Progenitor cell of endocrine pancreas (in vitro differentiated cells): ENCODE measurements at places on chromosomes 7 and 10.

DNA sequence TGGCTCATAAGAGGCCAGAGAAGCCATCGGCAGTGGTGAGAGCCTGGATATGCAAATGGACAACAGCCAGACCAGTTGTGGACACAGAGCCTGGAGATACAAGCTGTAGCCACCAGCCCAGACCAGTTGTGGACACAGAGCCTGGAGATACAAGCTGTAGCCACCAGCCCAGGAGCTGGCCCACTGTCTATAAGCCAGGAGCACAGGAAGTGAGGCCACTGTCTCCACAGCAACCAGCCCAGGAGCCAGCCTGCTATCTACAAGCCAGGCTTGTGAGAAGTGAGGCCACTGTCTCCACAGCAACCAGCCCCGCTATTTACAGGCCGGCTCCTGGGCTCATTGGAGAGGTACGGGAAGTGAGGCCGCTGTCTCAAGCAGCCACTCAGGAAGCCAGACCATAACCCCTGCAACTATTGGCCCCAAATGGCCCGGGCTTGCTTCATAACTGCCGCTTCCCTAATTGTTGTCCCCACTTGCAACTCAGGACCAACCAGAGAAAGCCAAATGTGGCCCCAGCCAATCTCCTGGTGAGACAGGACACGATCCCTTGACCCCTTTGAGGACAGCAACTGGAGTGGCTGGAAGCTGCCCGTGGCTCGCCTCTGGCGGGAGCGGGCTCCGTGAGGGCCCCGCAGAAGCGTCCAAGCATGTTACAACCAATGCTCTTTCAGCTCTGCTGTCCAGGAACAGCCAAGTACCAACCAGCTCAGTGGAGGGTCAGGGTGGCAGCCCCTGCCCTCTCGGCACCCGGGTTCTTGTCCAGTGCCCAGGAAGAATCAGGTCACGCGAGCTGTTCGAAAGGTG, 44.1 kb upstream of the CNPY1 start:
- no peak for DNase-seq

- DNase-seq = no peak
Measured at GRCh38 chr10:60417901-60418300, 28.2 kb upstream of the ANK3 start.

DNA sequence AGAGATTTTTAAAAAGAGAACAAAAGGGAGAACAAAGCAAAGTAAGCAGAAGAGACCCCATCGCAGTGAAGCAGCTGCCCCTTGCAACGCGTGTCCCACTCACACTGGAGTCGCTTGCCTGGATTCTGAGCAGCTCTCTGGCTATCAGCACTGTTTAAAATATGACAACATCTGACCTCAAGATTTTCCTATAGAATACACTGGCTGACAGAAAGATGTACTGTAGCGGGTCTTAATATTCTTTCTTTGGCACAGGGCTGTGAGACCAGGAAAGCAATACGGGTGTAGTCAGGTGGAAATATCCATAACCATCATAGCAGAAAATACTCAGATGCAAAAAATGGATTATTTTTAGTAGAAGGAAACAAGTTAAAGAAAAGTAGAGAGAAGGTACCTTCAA, 125.7 kb upstream of the TNS3 start:
- DNase-seq = no peak

GRCh38 chr7:95324431-95324830, at the start of gene PON1:
Gene PON1 (minus strand): TSS chr7:95324532. CDS start chr7:95324475, 57 bp downstream.
- DNase-seq = peak; percentile 14

DNA sequence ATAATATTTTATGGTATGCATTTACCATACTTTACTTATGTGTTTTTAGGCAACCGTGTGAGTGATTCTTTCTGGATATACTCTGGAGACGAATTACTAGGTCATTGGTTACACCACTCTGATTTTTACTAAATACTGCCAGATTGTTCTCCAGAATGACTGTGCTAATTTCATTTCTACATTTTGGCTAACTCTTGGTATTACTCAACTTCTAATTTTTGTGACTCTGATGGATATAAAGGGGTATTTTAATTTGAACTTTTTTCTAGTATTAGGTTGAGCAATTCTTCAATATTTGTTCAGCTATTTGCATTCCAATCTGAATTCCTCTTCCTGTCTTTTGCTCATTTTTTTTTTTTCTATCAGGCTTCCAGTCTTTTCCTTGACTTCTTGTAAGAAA, 223.6 kb downstream of the MDFIC start:
- no peak for DNase-seq

DNA sequence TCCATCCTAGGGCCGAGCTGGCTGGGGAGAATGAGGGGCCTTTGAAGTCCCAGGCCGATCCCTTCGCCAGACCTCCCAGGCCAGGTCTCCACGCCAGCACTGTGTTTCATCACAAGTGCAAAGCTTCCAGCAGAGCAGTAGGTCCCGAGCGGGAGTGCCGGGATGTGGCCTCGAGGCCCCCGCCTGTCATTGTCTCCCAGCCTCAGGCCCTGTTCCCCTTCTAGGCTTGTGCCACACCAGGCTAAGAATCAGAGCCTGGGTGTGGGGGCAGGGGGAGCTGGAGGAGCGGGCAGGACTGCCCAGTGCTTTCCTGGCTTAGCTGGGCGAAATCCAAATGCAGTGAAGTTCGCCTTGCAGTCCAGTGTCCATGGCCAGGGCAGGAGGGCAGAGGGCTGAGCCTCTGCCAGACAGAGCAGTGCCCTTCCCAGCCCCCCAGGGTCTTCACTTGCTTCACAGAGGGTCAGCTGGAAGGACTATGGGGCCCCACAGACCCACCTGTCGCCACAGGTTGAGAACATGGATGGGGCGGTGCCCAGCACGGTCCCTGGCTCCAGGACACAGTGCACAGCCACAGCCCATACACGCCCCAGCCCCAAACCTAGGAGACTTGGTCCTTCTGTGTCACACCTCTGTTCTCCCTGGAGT, 20.2 kb upstream of the PFKFB3 start:
- DNase-seq = no peak

- DNase-seq = no peak
Measured at GRCh38 chr10:17993361-17993760, 41.6 kb downstream of the SLC39A12 start.

GRCh38 chr10:19247843-19248242, 199.2 kb downstream of the MALRD1 start:
- no peak for DNase-seq

GRCh38 chr7:19107356-19108146, 9.9 kb downstream of the TWIST1 start:
- DNase-seq = no peak

DNA sequence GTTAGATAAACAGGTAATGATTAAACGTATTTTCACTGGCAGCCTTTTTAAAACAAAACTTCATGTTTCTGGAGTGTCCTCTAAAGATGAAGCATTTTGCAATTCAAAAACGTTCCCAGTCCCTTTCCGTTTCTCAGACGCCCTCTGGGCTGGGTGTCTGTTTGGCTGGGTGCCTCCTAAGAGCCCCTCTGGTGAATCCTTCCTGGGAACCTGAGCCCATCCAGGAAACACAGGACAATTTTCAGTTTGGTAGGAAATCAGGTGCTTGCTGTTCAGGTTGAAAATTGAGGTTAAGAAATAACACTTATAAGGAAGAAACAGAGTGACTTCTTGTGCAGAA, 76.7 kb downstream of the CHN2 start:
- DNase-seq = no peak

- no peak for DNase-seq
Measured at GRCh38 chr7:33685981-33686683, 219.2 kb upstream of the BMPER start.

DNA sequence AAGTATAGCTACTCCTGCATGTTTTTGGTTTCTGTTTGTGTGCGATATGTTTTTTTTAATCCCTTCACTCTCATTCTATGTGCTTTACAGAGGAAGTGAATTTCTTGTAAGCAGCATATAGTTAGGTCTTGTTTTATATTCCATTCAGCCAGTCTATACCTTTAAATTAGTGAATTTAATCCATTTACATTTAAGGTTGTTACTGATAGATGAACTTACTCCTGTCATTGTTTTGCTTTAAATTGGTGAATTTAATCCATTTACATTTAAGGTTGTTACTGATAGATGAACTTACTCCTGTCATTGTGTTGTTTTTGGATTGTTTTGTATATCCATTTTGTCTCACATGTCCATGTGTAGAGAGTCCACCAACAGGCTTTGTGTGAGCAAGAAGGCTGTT, 11.1 kb downstream of the GIMAP8 start:
- DNase-seq = no peak

GRCh38 chr7:13989126-13989948, at the start of gene ETV1:
Gene ETV1 (minus strand): TSS chr7:13989666. CDS start chr7:13989052, 614 bp downstream.
- peak; percentile 37 for DNase-seq

- DNase-seq = no peak
Measured at GRCh38 chr7:2175514-2175913, 57.2 kb downstream of the MAD1L1 start.

DNA sequence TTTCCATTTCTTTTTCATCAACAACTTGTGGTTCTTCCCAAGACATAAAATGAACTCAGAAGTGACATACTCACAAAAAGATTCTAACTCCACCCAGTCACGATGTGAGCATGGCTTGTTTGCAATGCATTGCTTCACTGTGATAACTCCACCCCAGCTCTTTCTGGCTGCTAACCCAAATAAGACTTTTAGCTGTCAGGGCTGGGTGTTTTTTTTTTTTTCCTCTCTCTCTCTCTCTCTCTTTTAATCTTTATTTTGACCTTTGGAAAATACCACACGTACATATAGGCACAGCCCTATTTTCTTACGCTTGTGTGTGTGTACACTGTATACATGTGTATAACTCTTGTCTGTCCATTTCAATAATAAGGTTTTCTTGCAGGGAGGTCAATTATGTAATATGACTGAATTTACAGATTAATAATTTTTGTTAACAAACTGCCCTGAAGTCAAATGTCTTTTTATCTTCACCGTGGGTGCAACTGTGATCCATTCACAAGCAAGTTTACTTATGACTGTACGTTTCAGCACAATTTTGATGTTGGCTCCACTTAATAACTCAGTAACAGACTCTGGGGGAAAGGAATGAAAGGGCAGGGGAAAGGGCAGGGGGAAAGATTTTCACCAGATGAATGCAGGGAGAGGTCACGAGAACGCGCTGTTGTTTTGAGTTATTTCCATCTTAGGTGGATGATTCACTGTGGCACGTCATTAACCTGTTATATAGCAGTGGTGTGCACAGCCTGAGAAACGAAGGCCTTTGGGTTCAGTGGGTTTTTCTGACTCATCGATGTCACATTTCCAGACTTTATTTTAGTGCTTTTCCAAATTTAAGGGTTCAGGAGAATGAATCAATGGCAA, 49.1 kb downstream of the APBB1IP start:
- no peak for DNase-seq
